ENCODE measurements at places on chromosomes 1 and 21. TPM values are rescaled to one million over a fixed set of nuclear protein-coding genes. Genes with fewer than 3 reads are reported as not detected.

Gene COX20
- 25.1 TPM for total RNA-seq

Gene OR14A16
- not detected for total RNA-seq

Gene PIK3CD
- total RNA-seq, result 40.7 TPM

Gene ICOSLG
- total RNA-seq, result 1.6 TPM

Gene PSMB4
- 301 TPM for total RNA-seq

Gene KRTAP11-1
- not detected for total RNA-seq

Gene CTTNBP2NL
- 45.9 TPM for total RNA-seq

Gene SH3BGR
- 6.9 TPM for total RNA-seq

Gene HSD3B1
- not detected for total RNA-seq

Gene GPATCH4
- total RNA-seq, result 19.1 TPM

Gene CLCA4
- total RNA-seq, result not detected

Gene GLMN
- total RNA-seq, result 4.3 TPM

Gene RXFP4
- not detected for total RNA-seq

Gene OR2L13
- total RNA-seq, result not detected

Gene PIGK
- total RNA-seq, result 27.7 TPM

Gene MATN1
- total RNA-seq, result not detected

Gene RASSF5
- 4.2 TPM for total RNA-seq

Gene C1orf50
- 4.6 TPM for total RNA-seq

Gene ERICH3
- not detected for total RNA-seq

Gene GJA9
- total RNA-seq, result not detected

Gene CHD5
- 0.08 TPM for total RNA-seq

Gene SYTL1
- 40.3 TPM for total RNA-seq

Gene CELA2B
- total RNA-seq, result not detected

Gene FCER1A
- total RNA-seq, result not detected

Gene B3GALT2
- total RNA-seq, result not detected

Gene SSU72
- 69.0 TPM for total RNA-seq

Gene CELA2A
- total RNA-seq, result not detected

Gene CLCNKA
- not detected for total RNA-seq
